ENCODE measurements at places on chromosomes 5 and 9.

DNA sequence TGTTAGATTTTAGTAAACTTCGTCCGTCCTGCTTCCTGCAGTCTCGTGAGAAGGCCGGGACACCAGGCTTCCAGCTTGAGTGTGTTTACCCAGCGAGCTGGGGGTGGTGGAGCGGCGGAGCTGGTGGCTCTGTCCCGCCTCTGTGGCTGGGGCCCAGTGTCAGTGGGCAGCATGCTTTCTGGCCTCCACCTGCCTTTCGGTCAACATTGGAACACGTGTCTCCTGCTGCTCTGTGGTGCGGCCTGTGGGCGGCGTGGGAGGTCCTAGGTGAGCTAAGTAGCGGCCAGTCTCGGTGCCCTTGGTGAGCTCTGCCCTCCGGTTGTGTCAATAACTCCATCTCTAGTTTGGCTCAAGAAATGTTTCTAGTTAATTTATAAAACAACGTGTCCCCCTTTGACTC, 125.9 kb downstream of the GADD45G start:
- no peak for DNase-seq

- no peak for DNase-seq
Measured at GRCh38 chr5:151470439-151470838, 23.0 kb downstream of the SLC36A1 start.

DNA sequence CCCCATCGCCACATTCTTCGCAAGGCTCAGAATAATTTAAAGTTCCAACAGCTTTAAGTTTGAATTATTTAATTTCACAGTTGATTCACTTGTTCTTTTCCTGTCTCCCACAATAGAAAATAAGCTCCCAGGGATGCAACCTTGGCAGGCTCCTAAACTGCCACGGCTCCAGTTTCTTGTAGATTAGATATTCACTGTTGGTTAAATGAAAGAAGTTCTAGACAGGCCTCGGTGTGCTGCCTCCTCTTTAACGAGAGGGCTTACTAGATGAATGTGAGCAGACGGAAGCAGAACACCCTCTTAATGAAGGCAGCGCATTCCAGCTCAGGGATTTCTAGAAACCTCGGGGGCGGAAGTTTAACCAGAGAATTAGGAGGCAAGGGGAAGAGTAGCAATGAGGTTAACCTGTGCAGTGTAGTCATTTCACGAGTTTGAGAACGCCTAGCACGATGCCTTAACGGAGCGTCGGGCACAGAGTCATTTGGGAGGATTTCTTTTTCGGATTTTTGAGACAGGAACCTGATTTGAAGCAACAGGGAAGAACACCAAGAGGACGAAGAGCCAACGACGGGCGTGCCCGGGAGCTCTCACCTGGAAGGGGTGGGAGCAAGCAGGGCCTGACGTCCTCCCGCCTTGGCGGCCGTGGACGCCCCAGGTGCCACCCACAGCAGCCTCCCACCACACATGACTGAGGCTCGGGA, 637 bp upstream of the SMC5 start:
- DNase-seq: no peak

DNA sequence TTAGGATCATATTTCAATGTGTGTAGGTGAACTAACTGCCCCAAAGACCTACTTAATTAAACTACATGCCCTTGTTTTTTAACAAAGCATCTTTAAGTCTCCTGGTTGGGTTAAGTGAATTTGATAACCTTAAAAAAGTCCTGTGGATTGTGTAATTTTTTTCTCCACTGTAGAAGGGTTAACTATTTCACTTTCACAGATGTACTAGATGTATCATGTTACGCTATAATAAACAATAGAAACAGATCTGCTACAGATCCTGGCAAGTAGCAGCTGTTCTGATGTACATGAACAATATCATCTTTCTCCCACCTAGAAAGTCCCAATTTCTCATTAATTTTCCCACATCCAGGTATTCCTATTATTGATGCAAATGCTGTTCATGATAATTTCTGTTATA, 18.9 kb downstream of the KIF24 start:
- DNase-seq: no peak

DNA sequence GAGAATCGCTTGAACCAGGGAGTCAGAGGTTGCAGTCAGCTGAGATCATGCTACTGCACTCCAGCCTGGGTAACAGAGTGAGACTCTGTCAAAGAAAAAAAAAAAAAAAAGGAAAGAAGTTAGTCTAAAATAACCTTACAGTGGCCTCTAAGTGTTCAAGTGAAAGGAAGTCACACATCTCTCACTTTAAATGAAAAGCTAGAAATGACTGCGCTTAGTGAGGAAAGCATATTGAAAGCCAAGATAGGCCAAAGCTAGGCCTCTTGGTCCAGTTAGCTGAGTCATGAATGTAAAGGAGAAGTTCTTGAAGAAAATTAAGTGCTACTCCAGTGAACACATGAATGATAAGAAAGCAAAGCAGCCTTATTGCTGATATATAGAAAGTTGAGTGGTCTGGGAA, 38.1 kb downstream of the ITGA1 start:
- DNase-seq: no peak

DNA sequence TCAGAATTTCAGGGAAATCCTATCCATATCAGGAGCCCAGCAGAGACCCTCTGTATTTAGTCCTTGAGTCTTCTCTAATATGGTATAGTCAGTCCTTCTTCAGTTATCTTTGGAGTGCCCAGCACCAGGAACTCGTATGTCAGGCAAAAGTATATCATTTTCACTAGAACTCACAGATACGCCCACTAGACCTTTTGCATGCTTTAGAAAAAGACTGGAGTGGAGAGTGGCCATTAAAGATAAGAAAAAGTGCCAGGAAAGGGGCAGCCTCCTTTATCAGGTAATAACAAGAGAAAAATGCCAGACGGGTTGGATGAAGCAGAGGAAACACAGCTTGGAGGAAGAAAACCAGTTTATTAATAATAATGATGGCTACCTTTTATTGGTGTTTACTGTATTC, 63.5 kb downstream of the GPR21 start:
- DNase-seq: no peak

GRCh38 chr5:141618030-141618803, 583 bp downstream of the DIAPH1 start:
- DNase-seq: peak; percentile 35

GRCh38 chr5:174523311-174524071, 200.9 kb upstream of the MSX2 start:
- no peak for DNase-seq

DNA sequence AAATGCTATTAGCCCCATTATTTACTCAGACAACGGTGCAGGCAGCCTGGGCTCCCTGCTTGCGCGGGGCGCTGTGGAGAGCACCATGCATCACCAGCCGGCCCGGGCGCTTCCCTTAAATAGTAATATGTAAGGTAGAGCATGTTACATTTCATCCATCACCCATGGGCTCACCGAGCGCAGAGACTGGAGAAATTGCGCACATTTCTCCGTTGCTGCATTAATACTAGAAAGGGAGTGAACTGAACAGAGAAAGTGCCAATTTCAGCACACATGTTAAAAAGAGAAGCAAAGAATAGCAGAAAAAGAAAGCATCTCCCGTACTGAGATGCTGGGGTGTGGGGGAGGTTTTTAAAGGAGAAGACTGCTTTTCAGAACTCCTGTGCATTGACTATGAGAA, 400.3 kb downstream of the ZSWIM6 start:
- DNase-seq: no peak

- DNase-seq: no peak
Measured at GRCh38 chr9:131117762-131118145, 7.6 kb upstream of the NUP214 start.

DNA sequence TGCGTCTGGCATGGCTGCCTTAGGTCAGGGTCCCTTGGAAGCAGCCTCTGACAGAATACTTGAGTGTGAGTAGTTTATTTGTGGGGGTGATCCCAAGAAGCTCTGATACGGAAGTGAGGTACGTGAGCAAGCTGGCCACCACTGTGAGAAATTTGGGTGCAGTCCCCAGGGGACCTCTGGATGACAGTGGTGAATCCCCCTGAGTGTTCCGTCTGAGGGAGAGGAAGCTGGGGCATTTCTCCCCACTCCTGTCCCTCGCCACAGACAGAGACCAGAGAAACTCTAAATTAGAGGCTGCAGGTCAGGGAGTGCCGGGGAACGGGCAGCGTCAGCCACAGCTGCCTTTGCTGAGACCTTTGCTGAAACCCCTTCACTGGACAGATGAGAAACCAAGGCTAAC, 155.9 kb upstream of the COL5A1 start:
- no peak for DNase-seq

DNA sequence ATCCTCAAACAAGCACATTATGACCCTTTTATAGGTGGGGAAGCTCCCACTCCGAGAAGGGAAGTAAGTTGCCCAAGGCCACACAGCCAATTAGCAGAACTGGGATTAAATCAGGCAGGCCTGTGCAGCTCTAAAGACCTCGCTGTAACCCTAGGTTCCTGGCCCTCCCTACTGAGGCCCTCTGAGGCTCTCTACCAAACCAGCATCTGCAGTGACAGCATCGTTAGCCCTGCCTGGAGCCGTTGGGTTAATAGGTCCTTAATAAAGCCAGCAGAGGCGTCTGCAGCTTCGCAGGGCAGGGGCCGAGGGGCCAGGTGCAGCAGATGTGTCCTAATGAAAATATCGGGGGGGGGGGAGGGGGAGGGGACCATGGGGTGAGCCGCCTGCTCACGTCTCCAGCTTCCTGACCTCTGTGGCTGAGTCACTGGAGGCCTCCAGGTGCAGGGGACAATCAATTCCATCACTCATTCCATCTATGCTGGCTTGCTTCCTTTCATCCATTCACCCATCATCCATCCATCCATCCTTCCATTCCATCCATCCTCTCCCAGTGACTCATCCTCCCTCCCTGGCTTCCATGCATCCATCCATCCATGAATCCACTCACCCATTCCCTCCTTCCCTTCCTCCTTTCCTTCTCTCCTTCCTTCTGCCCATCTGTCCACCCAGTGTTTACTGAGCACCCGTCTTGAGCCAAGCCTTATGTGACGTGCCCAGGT, 203.9 kb downstream of the C9orf50 start:
- DNase-seq: no peak

GRCh38 chr9:75150512-75150911, 62.2 kb downstream of the OSTF1 start:
- no peak for DNase-seq

- no peak for DNase-seq
Measured at GRCh38 chr9:33227008-33227398, 13.0 kb upstream of the SPINK4 start.

- no peak for DNase-seq
Measured at GRCh38 chr9:79353856-79354520, 217.8 kb upstream of the TLE4 start.

DNA sequence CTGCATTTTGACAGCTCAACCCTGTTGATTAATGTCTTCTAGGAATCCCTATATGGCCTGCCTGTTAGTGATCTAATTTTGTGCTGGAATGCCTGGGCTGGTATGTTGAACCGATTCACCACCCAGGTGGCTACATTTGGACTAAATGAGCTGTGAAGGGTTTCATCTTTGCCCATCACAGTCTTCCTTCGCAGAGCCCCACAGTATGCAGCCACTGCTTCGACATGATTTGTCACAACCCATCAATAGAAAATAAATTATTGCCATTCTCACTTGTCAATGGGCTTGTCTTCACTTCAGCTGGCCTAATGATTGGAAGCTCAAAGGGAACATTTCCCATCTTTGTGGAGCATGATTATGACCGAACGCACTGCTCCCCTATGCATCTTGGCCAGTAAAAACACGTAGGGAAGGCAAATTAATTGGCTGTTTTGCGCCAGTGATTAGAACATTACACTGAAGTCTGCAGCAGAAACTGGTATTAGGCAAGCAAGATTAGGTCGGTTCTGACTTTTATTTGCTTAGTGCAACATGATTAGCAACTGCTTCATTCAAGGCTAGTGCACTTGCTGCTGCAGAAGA, 408.5 kb downstream of the KIAA0825 start:
- DNase-seq: no peak

GRCh38 chr5:140094889-140095288, 19.0 kb upstream of the PURA start:
- DNase-seq: no peak

DNA sequence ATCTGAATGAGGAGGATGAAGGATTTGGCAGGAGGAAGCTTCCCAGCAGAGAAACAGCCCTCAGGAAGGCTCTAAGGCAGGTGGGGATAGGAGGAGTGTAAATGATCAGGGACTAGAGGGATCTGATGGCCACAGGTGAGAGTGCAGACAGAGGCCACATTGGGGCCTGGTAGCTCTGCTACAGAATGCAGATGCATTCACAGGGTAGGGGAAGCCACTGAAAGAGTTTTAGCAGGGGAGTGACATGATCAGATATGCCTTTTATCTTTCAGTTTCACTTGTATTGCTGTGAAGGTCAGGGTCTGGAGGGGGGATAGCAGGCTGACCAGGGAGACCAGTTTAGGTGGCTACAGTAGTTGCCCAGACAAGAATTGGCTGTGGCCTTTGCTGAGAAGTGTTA, 3.0 kb downstream of the TXNDC15 start:
- no peak for DNase-seq

- DNase-seq: no peak
Measured at GRCh38 chr9:14212077-14212476, 101.9 kb downstream of the NFIB start.

DNA sequence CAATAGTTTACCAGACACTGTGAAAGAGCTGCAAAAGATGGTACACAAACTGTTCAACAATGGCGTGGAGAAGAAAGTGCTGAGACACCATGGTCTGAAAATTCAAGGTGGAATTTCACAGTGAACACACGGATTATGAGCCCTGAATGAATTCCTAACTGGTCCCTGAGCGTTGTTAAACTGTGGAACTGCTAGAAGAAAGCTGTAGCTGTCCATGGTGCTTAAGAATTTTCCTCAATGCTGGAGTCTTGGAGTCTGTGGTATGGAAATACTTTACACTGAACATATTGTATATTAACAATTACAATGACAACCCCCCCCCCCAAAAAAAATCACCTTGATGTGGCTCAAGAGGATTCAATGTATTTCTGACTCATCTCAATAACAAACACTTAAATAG, 68.5 kb downstream of the SLC24A2 start:
- no peak for DNase-seq

DNA sequence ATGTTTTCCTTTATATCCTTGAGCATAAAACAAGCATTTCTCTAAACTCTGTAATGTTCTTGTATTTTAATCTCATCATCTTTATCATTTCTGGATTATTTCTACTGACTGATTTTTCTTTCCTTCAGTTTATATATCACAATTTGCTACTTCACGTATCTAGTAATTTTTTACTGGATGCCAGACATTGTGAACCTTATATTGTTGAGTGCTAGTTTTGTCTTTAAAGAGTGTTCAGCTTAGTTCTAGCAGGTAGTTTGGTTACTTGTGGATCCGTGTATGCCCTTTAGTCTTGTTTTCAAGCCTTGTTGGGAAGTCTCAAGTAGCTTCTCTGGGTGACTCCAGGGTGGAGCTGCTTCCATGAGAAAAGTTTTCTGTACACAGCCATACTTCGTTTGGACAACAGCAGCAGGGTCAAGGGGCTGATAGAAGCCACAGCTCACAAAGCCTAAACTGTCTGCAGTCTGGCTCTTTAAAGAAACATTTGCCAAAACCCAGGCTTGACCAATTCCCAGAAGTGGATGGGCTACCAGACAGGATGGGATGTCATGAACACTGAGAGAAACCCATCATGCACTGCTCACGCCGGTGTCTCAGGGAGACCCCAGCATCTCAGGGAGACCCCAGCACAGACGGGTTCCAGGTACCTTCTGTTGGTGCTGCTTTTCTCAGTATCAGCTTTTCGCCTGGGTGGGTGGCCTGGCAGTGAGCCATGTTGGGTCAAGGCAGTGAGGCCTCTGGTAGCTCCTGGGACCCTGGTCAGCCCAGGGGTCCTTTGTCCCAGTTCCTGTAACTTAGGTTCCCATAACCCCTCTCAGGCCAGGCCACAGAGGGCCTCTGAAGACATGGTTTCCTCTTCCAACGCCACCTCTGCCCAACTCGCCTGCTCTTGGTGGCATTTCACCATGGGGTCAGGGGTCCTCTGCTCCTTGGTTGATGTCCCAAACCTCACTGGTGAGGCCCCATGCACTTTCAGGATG, 29.1 kb downstream of the TRIP13 start:
- DNase-seq: no peak
